ENCODE measurements at places on chromosomes 11 and 22. TPM values are rescaled to one million over a fixed set of nuclear protein-coding genes. Genes with fewer than 3 reads are reported as not detected.

The E2F8 gene
- total RNA-seq, result 1.2 TPM

The JAML gene
- 6.1 TPM for total RNA-seq

The SCO2 gene
- 1.4 TPM for total RNA-seq

The MS4A12 gene
- total RNA-seq, result not detected

The MUC5AC gene
- not detected for total RNA-seq

The MORC2 gene
- total RNA-seq, result 27.8 TPM

The MYBPC3 gene
- total RNA-seq, result not detected

The ISX gene
- not detected for total RNA-seq

The SLC37A2 gene
- 7.4 TPM for total RNA-seq

The TMEM191B gene
- total RNA-seq, result 0.36 TPM

The RAG2 gene
- not detected for total RNA-seq

The OR10D3 gene
- not detected for total RNA-seq
